Type B pancreatic cell (in vitro differentiated cells): ENCODE measurements at places on chromosomes 7 and 10.

DNA sequence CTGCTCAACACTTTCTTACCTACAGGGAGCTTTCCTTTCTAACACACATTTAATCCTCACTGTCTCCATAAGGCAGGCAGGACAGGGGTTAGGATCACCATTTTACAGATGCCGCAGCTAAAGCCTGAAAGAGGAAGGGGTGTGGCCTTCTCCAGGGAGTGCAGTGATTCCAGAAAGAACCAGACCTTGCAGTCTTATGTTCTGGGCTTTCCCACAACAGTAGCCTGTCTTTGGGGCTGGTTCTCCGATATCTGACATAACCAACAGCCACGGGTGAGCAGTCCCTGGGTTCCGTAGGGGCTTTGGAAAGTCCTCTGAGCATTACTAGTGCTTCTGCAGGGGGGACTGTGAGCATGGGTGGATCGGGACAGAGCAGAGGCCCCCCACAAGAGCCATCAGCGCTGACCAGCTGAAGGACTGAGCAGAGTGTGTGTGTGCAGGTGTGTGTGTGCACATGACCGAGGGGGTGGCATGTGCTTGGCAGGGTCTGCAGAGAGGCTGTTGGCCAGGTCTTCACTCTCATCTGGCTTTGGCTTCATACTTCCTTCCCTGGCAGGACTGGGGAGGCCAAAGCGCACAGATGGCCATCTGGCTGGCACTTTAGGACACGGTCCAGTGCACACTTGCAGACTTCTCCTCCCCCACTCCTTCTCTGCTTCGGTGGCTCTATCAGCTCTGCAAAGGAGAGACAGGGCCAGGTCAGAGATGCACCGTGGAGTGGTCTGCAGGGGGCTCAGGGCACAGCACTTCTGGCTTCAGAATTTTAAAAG lies 400.3 kb downstream of the RPS24 start:
- H3K27ac ChIP-seq, result no peak overlapping the region
- H3K4me1 ChIP-seq, result peaks cover 41% of the 10 kb centered on the region
- no peak overlapping the region for H3K4me3 ChIP-seq
- DNase-seq, result no peak
- no peaks in the 10 kb centered on the region for H3K36me3 ChIP-seq

DNA sequence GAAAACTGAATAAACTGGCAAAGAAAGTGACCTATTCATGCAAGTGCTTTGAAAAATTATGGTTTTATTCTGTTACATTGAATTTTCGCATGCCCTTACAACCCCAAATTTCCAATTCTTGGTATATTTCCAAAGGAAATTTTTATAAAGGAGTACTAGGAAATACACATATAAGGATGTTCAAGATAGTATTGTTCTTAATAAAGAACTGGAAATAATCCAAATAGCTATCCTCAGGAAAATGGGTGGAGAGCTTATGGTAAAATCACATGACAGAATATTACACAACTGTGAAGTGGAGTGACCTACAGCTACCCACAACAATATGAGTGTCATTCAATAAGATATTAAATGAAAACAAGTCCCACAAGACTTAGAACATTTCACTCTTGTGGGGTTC lies 138.9 kb upstream of the BMPER start:
- H3K4me3 ChIP-seq, result no peak overlapping the region
- peaks cover 41% of the 10 kb centered on the region for H3K4me1 ChIP-seq

GRCh38 chr7:132242192-132242812 lies 334.0 kb downstream of the PLXNA4 start:
- H3K27ac ChIP-seq, result no peak overlapping the region
- no peaks in the 10 kb centered on the region for H3K36me3 ChIP-seq
- no peak for DNase-seq

GRCh38 chr10:50517626-50518025 lies 106.1 kb downstream of the SGMS1 start:
- no peak for DNase-seq
- no peaks in the 10 kb centered on the region for H3K27me3 ChIP-seq
- no peak overlapping the region for H3K4me3 ChIP-seq
- no peaks in the 10 kb centered on the region for H3K36me3 ChIP-seq
- peaks cover 8% of the 10 kb centered on the region for H3K4me1 ChIP-seq

DNA sequence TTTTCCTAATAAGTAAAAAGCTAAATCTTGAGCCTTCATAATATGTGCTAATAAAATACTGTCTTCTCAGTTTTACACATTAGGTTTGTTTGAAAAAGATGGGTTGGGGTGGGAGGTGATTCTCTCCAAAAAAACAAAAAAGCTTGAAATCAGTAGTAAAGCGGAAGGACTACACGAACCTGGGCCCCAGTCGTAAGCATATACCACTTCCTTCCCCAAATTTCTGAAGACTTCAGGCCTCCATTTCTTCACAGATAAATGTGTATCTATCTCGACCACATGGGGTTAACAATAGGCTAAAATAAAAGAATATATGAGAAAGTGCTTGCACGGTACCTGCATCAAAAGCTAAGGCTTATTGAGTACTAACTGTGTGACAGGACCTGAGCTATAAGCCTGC lies 51.6 kb upstream of the PAX2 start:
- H3K4me3 ChIP-seq, result no peak overlapping the region
- peaks cover 83% of the 10 kb centered on the region for H3K27me3 ChIP-seq
- H3K27ac ChIP-seq, result no peak overlapping the region
- no peaks in the 10 kb centered on the region for H3K4me1 ChIP-seq

- H3K4me1 ChIP-seq, result no peaks in the 10 kb centered on the region
- peaks cover 24% of the 10 kb centered on the region for H3K27me3 ChIP-seq
- no peaks in the 10 kb centered on the region for H3K36me3 ChIP-seq
- no peak overlapping the region for H3K27ac ChIP-seq
Measured at GRCh38 chr7:26147030-26147429, 5.0 kb upstream of the NFE2L3 start.

DNA sequence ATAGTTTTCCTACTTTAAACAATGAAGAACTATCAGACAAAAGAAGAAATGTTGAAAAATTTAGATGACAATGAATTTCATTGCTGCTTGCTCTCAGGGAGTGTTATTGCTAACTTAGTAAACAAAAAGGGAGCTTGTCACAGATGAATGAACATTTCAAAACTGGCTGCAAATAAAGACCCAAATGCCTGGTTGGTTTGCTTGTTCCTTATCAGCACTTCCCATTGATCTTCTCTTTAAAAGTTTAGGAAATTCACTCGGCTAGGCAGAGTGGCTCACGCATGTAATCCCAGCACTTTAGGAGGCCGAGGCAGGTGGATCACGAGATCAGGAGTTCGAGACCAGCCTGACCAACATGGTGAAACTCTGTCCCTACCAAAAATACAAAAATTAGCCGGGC lies 167.2 kb downstream of the RAPGEF5 start:
- H3K4me1 ChIP-seq, result peaks cover 48% of the 10 kb centered on the region
- no peak overlapping the region for H3K4me3 ChIP-seq
- no peaks in the 10 kb centered on the region for H3K27me3 ChIP-seq
- peaks cover 4% of the 10 kb centered on the region for H3K36me3 ChIP-seq

DNA sequence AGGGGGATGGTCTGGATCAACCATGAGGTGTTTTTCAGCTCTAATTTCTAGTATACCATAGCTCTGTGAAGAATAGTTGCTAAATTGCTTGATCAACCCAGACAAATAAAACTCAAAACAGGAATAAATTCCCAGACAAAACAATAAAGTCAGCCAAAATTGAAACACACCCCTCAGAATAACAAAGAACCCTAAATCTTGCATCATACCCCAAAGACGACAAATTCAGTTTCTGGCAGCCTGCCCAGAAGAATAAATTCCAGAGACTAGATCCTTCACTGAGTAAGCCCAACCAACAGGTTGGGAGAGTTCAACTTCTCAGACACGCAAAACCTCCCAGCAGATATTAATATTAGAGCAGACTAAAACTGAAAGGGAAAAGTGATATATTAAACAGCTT lies 11.2 kb upstream of the SEM1 start:
- H3K4me1 ChIP-seq, result peaks cover 7% of the 10 kb centered on the region
- peak overlapping the region; percentile 27 for H3K4me3 ChIP-seq
- no peak for DNase-seq
- no peaks in the 10 kb centered on the region for H3K27me3 ChIP-seq

GRCh38 chr10:76552091-76552873 lies 1085.3 kb downstream of the KCNMA1 start:
- H3K36me3 ChIP-seq, result peaks cover 3% of the 10 kb centered on the region
- H3K27me3 ChIP-seq, result peaks cover 43% of the 10 kb centered on the region
- H3K27ac ChIP-seq, result no peak overlapping the region
- no peak overlapping the region for H3K4me3 ChIP-seq
- DNase-seq, result no peak
- H3K4me1 ChIP-seq, result peaks cover 54% of the 10 kb centered on the region

DNA sequence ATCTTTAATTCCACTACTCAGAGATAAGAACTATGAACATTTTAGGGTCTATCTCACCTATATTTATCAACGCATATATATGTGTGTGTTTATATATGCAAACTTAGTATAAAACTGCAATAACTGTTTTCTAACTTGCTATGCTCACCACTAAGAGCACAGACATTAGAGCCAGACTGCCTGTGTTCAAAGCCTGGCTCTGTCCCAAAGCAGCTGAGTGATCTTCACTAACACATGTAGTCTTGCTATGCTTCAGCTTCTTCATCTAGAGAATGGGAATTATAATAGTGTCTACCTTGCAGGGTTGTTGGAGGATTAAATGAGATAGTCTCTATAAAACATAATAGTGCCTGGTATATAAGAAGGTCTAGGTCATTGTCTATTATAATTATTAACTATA lies 165.5 kb downstream of the MAGI2 start:
- no peak overlapping the region for H3K4me3 ChIP-seq
- peaks cover 3% of the 10 kb centered on the region for H3K4me1 ChIP-seq
- H3K27ac ChIP-seq, result no peak overlapping the region
- H3K27me3 ChIP-seq, result peaks cover 10% of the 10 kb centered on the region
- H3K36me3 ChIP-seq, result no peaks in the 10 kb centered on the region

GRCh38 chr10:8463853-8464252 lies 409.4 kb downstream of the GATA3 start:
- H3K36me3 ChIP-seq, result no peaks in the 10 kb centered on the region
- no peak overlapping the region for H3K4me3 ChIP-seq
- H3K27ac ChIP-seq, result no peak overlapping the region
- H3K4me1 ChIP-seq, result no peaks in the 10 kb centered on the region
- peaks cover 3% of the 10 kb centered on the region for H3K27me3 ChIP-seq

GRCh38 chr10:100970914-100971811 lies 1.9 kb downstream of the SEMA4G start:
- H3K27ac ChIP-seq, result peak overlapping the region; percentile 77
- H3K36me3 ChIP-seq, result peaks cover 3% of the 10 kb centered on the region
- no peaks in the 10 kb centered on the region for H3K27me3 ChIP-seq
- peaks cover 44% of the 10 kb centered on the region for H3K4me1 ChIP-seq

DNA sequence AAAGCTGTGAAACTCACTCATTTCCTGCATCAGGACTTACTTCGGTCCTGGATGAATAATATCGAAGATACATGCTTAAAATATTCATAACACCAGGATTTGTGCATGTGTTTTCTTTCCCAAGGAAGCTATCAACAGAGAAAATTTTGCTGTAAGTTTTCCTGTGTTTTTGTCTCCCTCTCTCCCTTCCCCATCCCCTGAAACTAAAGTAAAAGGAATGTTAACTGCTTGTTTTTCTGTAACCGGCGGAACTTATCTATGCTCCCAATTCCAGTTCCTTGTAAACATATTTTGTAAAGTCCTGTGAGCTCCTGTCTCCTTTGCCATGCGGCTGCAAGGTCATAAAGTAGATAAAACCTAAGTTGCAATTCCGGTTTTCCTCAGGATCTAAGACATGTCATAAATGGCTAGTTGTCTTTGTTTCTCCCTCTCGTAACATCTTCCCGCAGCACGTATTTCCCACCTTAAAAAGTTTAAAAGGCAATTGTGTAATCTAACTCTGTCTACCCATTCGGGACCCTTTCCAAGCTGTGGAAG lies 79.0 kb upstream of the POM121L12 start:
- H3K36me3 ChIP-seq, result no peaks in the 10 kb centered on the region
- H3K27ac ChIP-seq, result peak overlapping the region; percentile 3
- peaks cover 11% of the 10 kb centered on the region for H3K4me1 ChIP-seq
- no peaks in the 10 kb centered on the region for H3K27me3 ChIP-seq

GRCh38 chr7:144842377-144842851 lies 6.6 kb upstream of the TPK1 start:
- no peaks in the 10 kb centered on the region for H3K4me1 ChIP-seq
- no peak for DNase-seq
- no peaks in the 10 kb centered on the region for H3K27me3 ChIP-seq
- H3K27ac ChIP-seq, result peak overlapping the region; percentile 92

DNA sequence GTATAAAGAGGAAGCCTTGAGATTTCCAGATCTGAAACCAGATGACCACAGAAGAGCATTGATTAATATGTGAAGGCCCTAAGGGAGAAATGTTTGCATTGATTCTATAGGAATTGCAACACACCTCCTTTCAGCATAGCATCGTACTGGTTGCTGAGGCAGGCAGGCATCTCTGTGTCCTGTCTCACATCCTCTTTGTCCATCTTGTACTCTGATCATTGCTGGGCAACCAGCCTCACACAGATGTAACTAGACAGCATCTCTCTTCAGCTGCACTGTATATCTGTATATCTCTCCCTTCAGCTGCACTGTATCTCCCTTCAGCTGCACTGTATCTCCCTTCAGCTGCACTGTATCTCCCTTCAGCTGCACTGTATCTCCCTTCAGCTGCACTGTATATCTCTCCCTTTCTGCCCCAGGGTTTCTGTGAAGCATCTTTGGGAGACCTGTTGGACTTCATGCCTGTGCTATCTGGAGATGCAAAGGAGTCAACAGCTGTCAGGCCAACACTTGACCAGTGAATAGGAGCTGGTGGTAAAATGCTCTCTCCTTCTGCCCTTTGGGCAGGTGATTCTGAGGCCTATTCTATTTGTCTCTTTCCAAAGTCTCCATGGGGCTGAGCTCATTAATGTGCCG lies 40.3 kb downstream of the TMEM178B start:
- no peak overlapping the region for H3K4me3 ChIP-seq
- DNase-seq, result no peak

DNA sequence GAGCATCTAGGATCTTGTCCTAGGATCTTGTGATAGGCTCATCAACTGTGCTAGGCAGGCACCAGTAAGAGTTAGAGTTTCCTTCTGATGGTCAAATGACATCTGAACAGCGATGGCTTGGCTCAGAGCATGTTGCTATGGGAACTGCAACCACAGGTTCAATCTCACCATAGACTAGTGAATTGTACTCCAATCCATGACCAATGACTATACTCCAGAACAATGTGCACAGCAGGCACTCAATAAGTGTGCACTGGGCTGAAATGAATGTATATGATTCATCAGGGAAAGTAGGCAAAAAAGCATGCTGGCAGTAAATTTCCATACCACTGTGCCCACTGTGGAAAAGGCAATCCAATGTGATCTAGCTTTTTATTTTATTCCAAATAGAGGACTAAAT lies 163.6 kb upstream of the HPS1 start:
- peaks cover 22% of the 10 kb centered on the region for H3K4me1 ChIP-seq
- no peaks in the 10 kb centered on the region for H3K36me3 ChIP-seq
- no peak overlapping the region for H3K4me3 ChIP-seq
- DNase-seq, result no peak
- no peak overlapping the region for H3K27ac ChIP-seq

GRCh38 chr10:42934351-42934811 lies 142.5 kb upstream of the RET start:
- no peak overlapping the region for H3K27ac ChIP-seq
- peaks cover 4% of the 10 kb centered on the region for H3K4me1 ChIP-seq
- no peaks in the 10 kb centered on the region for H3K36me3 ChIP-seq
- peak; percentile 50 for DNase-seq
